ENCODE measurements at places on chromosomes 5 and 9.

DNA sequence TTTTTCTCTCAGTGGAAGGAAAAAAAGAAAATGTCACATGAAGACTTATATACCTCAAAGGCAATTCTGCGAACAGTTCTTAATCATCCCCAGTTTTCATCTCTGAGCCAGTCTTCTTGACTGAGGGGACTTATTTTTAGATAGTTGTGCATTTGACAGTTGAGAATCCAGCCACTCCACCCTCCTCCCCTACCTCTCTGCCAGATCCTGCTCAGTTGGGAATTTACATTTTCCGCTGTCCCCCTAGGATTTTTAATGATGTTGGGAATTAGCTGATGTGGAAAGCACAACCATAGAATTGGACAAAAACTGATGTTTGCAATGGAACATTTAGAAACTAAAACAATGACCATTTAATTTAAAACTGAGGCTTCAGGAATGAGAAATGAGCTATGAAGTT lies 194.3 kb upstream of the PIK3R1 start:
- no peak for DNase-seq

DNA sequence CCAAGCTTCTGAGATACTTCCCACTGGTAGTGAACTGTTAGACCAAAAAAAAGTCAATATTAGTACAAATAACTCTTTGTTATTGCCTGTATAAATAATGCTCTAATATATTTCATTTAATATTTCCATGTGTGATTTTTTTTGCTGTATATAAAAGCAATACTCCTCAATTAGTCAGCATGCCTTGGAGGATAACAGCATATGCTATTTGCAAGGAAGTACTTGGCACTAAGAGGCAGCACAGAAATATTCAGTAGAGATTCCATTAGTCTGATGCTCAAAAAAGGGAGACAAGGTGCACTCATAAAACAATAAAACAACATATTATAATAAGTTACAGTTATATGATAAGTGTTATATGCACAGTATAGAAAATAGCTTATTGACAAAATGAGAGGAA lies 296.6 kb upstream of the MPDZ start:
- DNase-seq: no peak

DNA sequence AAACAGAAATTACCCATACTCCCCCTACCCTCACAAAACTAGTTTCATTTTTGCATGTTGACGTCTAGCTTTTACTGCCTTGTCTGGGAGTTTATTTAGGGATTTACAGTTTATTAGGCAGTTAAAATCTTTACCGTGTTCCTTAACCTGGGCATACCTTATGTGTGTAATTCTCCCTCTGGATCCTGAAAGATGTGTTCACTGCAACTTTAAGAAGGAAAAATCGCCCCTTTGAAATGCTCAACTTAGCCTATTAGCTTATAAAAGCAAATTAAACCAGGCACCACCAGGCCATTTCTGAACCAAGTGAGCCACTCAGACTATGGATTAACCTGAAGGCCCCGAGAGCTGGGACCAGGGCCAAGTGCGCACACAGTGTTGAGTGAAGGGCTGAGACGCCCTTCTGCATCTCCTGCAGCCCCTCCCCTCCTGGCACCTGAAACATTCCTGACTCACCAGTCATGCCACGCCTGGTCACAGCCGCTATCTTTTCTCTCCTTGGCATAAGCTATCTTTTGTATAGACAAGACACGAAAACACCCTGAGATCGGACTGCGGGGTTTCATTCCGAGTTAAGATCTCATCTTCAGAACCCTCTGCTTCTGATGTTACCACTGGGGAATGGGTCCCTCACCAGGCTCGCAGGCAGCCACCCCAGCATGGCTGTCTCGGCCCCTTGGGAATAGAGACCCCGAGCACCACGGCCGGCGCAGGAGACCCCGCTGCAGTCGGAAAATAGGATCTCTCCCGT lies 111.9 kb downstream of the ROR2 start:
- DNase-seq: no peak

DNA sequence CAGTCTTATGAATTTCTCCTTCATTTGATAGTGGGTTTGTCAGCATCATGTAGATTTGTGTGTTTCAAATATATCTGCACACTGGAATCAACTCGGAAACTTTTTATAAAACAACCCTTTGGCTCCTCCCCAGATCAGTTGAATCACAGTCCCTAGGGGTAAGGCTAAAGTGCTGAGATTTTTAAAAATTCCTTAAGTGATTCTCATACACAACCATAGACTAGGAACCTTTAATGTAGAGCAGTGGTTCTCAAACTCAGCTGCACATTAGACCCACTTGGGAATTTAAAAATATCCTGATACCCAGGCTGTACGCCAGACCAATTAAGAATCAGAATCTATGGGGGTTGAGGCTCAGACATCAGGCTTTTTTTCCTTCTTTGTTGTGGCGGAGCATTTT lies 17.5 kb upstream of the JAK2 start:
- no peak for DNase-seq
